ENCODE measurements at places on chromosomes 5 and 9.
A peak's percentile ranks its signal among the peaks of the same experiment; 100 is the strongest.

GRCh38 chr9:591292-591691 lies 250.2 kb upstream of the DMRT1 start:
- DNase-seq: no peak

DNA sequence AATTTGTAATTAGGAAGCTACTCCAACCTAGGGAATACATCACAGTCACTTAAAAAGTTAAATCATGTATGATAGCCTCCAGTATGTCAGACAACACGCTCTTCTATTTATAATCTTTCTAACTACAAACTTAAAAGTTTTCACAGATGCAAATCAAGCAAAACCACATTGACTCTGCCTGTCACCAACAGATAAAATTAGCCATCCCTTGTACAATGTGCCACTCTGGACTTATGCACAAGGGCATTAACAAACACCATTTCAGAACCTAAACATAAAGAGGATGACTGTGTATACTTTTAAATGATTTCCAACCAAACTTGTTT lies 14.7 kb downstream of the ERP44 start:
- DNase-seq: no peak

GRCh38 chr5:94793816-94794198 lies 175.3 kb downstream of the SLF1 start:
- DNase-seq: no peak

DNA sequence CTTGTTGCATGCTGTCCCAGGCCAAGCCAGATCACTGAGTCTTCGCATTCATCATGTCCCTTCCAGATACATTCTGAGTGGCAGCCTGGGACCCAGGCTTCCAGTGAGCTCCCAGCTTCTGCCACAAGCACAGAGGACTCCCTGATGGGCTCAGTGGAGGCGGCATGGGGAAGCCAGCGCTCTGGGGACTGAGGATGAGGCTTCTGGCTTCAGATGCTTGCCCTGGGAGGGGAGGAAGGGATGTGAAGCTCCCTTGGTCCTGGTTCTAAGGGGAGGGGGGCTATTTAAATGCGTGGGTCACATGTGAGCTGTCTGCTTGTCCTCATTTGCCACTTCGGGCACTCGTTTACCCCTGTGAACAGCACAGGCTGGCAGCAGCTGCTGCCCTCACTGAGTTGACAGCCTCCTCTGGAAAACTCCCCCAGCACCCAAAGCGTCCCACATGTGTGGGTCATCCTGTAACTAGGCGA lies 174.0 kb downstream of the NR3C1 start:
- no peak for DNase-seq

DNA sequence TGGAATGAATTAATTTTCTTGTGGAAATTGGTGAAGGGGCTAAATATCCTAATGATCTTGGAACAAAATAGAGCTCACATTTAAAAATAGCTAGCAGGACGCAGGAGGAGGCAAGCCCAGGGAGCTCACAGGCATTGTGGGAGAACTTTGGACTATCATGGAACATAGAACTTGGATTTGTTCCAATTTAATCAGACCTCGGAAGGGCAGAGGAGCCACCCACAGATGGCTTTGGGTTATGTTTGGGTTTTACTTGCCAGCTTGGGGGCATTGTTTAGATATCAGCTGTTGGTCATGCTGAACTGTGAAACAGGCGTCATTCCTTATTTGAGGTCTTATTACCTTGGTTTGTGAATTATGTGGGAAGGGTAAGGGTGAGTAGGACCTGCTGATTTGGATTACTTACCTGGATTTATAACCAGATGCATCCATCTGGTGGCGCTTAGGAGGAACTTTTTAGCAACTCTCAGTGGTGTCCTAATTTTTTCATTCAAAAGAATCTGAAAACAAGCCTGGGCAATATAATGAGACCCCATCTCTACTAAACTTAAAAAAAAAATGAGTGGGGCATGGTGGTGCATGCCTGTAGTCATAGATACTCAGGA lies 14.1 kb upstream of the PTGR1 start:
- DNase-seq: no peak

DNA sequence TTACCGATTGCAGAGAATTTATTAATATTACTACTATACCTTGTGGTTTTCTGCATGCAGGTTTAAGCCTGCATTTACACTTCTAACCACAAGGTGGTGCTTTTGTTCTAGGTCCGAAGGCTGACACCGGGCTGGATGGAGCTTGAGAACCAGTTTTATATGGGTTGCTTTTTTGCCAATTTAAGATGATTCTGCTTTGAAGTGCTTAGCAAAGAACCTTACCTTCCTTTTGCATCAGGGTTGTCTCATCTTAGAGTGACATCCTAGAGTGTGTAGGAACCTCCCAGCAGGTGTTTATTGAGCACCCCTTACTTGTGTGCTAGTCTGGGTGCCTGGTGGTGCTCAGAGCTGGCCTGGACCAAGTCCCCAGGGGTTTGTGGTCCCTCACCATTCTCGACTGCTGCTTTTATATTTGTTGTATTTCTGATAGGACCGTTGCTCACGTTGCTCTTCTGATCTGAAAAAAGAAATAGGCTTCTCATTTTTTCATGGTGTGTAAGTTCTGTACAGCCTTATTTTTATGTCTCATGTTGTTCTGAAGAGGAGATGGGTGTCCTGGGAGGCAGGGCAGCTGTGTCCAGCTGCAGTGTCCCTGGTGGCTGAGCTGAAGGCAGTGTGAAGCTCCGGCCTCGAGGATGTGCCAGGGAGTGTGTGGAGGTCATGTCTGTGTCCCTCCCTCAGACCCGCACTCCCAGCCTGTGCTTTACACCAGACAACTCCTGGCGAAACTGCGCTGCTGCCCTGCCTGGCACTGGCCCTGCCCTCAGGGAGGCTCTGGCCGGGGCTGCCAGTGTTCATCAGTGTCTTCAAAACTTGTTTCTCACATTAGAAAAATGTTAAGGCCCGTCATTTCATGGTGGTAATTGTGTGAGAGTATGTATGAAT lies 54.3 kb downstream of the EHMT1 start:
- peak; percentile 51 for DNase-seq

DNA sequence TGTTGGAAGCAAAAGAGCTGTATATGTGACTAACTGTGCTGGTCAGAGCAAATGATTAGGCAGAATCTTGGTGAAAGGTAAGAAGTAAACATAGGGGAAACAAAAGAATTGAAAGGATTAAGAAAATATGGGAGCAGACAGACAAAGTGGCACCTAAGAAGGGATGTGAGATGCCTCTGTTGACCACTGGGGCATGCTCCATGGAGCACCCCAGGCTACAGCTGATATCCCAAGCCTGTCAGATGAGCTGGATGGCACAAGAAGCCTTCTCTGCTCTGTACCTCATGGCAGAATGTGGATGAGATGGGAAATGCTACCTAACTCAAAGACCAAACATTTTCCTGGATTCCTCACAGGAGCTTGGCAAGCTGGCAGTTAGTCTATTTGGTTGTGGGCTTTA lies 89.3 kb upstream of the SLIT3 start:
- no peak for DNase-seq

GRCh38 chr5:160287378-160288051 lies 24.8 kb downstream of the CCNJL start:
- DNase-seq: peak; percentile 73

DNA sequence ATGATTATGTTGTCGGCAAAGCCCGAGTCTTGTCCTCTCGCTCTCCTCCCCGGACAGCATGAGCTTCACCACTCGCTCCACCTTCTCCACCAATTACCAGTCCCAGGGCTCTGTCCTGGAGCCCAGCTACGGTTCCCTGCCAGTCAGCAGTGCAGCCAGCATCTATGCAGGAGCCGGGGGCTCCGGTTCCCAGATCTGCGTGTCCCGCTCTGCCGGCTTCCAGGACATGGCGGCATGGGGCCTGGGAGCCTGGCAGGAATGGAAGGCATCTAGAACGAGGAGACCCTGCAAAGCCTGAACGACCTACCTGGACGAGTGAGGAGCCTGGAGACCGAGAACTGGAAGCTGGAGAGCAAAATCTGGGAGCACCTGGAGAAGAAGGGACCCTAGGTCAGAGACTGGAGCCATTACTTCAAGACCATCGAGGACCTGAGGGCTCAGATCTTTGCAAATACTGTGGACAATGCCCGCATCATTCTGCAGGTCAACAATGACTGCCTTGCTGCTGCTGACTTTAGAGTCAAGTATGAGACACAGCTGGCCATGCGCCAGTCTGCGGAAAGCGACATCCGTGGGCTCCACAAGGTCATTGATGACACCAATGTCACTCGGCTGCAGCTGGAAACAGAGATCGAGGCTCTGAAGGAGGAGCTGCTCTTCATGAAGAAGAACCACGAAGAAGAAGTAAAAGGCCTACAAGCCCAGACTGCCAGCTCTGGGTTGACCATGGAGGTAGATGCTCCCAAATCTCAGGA lies 101.3 kb upstream of the MAN2A1 start:
- DNase-seq: no peak

DNA sequence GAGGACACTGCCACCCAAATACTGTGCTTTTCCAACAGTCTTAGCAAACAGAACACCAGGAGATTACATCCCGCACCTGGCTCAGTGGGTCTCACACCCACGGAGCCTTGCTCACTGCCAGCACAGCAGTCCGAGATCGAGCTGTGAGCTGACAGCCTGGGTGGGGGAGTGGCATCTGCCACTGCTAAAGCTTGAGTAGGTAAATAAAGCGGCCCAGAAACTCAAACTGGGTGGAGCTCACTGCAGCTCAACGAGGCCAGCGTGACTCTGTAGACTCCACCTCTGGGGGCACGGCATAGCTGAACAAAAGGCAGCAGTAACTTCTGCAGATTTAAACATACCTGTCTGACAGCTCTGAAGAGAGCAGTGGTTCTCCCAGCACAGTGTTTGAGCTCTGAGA lies 28.8 kb downstream of the EPB41L4A start:
- DNase-seq: peak; percentile 67

DNA sequence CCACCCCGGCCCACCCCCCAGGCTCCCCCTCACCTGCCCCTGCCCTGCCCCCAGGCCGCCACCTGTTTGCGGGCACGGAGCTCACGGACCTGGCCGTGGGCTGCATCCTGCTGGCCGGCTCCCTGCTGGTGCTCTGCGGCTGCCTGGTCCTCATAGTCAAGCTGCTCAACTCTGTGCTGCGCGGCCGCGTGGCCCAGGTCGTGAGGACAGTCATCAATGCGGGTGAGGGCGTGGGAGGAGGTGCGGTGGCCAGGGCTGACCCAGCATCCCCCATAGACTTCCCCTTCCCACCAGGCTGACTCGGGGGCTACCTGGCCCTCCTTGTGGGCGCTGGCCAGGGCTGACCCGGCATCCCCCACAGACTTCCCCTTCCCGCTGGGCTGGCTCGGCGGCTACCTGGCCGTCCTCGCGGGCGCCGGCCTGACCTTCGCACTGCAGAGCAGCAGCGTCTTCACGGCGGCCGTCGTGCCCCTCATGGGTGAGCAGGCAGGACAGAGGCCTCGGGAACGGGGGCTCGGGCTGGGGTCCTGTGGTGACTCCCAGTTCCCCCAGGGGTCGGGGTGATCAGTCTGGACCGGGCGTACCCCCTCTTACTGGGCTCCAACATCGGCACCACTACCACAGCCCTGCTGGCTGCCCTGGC lies 3.5 kb downstream of the SLC34A3 start:
- DNase-seq: no peak

DNA sequence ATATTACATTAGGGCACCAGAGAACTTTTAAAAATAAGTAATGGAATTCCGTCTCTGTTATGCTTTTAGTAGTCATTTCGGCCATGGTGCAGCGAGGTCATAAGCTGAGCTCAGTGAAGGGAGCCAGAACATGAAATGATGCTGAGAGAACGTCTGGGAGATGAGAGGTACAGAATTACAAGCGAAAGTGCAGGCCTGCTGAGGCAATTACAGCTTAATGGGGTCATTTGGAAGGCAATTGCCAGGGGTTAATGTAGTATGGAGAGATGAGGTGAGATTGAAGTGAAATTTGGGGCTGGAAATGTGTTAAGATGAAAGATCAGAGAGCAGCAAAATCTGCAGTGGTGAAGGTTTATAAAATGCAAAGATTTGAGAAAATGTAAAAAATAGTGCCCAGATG lies 96.5 kb downstream of the PBX3 start:
- DNase-seq: peak; percentile 14

- DNase-seq: no peak
These were observed 172.2 kb upstream of the SGCD start for GRCh38 chr5:156154757-156155156.

DNA sequence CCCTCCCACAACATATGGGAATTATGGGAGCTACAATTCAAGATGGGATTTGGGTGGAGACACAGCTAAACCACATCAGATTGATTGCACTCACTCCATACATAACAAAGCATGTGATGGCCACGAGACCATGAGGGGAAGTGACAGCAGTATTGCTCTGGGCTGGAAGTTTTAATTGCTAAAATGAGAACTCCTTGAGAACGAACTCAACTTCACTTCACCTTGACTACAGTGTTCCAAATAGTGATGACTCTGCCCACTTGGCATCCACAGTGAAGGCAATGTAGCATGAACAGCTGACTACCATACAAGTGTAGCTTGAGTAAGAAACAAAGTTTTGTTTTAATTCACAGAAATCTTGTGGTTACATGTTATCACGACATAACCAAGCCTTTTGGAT lies 739 bp upstream of the SPINK7 start:
- no peak for DNase-seq

DNA sequence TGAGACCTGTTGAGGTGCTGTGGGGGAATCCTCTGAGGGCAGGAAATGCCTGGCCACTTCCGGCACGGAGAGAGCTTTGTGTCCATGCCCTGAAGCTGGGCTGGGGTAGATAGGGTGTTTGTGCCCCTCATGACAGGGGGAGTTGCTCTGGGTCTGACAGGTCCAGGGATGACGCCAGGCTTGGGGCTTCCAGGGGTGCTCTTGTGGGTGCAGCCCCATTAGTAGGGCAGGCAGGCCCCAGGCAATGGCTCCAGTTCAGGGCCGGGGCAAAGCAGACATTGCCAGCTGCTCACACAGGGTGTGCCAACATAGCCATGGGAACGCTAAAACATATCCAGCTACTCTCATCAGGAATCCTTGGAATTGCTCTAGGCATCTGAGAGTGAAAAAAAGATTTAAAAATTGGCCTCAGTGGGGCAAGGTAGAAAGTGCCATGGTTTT lies 21.1 kb downstream of the PITX1 start:
- no peak for DNase-seq

DNA sequence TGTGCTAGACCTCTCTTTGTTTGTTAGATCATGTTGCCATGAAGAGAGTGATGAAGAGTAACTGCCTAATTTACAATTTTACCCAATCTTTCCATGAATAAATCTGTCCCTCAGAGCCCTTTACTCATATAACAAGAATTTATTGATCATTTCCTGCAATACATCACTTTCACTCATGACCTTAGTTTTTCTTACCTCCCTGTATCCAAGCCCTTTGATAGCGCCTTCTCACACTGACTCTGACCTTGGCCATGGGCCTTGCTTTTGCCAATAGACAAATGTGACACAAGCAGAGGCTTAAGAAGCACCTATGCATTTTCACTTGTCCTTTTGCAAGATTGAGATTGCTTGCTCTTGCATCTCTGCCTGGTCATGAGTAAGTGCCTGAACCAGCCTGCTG lies 288.1 kb downstream of the NNT start:
- no peak for DNase-seq

- no peak for DNase-seq
These were observed 84.3 kb downstream of the MRPS27 start for GRCh38 chr5:72235725-72236124.
